ENCODE measurements at places on chromosomes 4 and X.

DNA sequence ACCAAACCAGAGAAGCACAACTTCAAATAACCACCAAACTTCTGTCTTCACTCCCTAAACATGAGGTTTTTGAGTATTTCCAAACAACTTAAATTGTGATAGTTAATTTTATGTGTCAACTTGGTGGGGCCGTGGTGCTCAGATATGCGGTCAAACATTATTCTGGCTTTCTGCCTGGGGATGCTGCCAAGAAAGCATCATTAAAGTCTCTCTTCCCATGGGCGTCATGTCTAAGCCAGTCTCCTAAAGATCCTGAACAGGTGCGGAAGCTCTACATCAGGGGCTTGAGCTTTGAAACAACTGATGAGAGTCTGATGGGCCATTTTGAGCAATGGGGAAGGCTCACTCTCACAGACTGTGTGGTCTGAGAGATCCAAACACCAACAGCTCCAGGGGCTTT lies 24.1 kb upstream of the SOD3 start:
- DNase-seq = no peak

DNA sequence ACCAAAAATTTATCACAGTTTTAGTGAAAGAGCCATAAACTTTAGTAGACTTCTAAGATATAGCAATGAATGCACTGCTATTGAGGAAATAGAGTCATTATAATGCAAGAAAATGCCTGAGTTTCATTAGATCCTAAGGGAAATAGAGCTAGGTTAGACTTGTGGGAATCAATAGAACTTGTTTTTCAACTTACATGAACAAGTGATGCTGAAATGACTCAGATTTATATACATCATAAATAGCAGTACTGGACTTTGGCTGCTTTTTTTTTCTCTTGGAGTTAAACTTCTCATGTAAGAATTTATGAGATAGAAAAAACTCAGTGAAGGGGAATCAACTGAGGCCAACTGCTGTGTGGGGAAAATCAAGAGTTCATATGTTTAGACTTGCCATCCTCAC lies 216.5 kb upstream of the AADAT start:
- DNase-seq = no peak

GRCh38 chr4:112818594-112818965 lies 181.6 kb downstream of the LARP7 start:
- no peak for DNase-seq

DNA sequence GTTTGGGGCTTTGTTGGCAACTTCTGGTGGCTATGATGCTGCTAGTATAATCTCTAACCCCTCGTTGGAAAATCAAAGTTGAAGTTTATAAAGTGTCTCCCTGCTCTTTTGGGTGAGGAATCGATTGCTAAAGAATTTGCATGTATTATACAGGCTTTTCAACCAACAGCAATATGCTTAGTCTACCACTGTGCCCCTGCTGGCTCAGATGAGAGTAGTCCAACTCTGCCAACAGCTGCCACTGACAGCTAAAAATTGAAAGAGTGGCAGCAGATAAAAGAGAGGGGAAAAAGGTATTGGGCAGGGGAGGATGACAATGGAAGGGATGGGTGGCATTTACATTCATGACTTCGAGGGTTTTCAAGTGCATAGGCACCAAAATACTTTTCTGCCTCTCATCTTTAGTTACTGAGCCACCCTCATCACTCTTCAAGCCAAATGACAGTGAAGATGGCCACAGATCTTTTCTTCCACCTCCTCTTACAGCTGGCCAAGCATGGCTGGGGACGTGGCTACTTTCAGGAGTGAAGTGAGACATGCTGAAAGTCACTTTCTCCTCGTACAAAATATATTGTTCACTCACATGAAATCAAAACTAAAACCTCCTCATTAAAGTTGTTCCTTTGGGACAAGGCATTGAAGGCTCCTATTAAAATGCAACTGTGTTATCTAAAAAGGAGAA lies 2.7 kb upstream of the GRIA3 start:
- no peak for DNase-seq

- DNase-seq = no peak
Measured at GRCh38 chr4:127048376-127049044, 584.2 kb upstream of the INTU start.

DNA sequence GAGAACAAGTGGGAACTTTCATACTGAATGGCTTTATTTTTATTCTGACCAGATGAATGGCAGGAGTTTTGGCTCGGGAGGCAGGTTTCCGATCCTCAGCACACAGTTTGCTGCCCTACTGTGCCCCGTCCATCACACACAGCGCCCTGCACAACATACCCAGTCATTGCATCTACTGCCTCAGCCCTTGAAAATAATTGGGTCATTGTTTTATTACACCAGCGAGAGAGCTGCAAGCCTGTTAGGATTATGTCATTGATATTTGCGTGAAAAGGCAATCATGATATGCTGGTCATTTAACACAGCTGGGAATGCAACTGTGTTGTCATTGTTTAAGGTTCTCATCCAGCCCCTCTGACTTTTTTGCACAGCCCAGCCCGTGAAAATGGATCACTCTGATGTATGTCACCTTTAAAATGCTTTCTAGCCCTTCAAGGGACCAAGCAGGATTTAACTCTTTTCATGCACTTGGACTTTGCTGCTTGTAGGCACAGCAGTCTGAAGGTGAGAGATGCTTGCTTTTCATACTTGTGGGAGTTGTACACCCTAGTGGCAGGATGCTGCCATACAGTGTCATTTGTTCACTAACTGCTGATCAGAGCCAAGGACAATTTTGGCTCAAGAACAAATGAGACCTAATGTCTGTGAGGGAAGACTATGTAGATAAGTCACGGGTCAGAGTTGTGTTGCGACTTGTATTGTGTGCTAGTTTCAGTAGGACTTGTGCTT lies 62.3 kb downstream of the RTL9 start:
- no peak for DNase-seq

DNA sequence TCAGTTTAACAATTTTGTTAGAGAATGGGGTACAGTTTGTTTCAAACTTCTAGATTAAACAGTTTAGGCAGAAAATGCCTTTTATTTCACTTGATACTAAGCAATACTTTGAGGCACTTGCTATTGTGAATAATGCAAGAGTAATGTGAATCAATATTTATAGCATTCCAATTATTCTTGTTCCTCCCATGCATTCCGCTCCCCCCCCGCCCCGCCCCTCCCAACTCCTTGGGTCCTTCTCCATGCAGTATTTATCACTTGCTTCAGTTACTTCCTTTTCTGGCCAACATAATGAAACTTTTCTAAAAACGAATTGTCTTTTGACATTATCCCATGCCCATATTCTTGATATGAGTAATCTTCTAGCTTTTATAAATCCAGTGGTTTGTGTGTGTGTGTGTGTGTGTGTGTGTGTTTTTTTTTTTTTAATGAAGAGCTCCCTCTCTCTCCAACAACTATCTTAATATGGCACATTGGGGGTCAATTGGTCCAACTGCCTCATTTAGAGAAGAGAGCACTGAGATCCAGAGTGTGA lies 1.6 kb downstream of the BANK1 start:
- DNase-seq = no peak
